ENCODE measurements at places on chromosomes 6 and 20. TPM values are rescaled to one million over a fixed set of nuclear protein-coding genes. Genes with fewer than 3 reads are reported as not detected.
A peak's percentile ranks its signal among the peaks of the same experiment; 100 is the strongest.

NKX2-4 gene
- total RNA-seq, result not detected

DIDO1 gene
- total RNA-seq, result 79.5 TPM

SDCBP2 gene
- 2.6 TPM for total RNA-seq

- peak; percentile 24 for DNase-seq
These were observed 10.9 kb upstream of the B4GALT5 start for GRCh38 chr20:49724408-49725223.

VSX1 gene
- total RNA-seq, result not detected

SIGLEC1 gene
- total RNA-seq, result 0.36 TPM

- DNase-seq, result no peak
These were observed 92.2 kb upstream of the F13A1 start for GRCh38 chr6:6412700-6413099.

DNA sequence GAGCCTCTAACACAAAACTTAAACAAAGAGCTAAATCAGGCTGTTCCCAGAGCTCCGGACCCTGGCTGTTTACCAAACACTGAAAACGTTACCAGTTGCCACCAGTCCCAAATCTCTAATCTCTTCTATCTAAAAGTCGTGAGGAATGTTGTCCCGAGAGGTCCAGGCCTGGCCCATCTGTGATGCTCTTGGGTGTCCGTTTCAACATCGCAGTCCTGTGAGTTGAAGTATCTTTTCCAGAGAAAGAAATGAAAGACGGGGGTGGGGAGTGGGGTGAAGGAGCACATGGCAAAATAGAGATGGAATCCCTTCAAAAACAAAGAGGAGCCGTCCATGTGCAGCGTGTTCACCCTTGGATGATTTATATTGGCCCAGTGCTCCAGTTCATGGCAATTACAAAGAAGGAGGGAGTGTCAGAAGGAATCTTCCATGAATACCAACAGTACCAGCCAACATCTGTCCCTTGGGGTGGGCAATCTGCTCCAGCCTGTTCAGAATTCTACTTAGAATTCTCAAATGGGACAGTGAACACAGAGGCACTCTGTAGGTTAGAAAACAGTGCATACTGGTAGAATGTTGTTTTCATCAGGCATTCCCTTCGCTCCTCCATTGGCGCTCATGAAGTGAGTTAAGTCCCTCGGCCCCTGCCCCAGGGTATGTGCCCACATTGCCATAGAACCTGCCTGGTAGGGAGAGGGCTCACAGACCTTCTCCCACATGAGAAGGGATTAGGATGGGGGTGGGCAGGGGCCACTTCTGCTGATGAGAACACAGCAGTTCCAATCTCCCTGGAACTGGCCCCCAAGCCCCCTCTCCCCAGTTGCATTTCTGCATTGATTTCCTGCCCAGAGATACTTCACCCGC is 112.1 kb downstream of the LY86 start:
- DNase-seq, result no peak

DNA sequence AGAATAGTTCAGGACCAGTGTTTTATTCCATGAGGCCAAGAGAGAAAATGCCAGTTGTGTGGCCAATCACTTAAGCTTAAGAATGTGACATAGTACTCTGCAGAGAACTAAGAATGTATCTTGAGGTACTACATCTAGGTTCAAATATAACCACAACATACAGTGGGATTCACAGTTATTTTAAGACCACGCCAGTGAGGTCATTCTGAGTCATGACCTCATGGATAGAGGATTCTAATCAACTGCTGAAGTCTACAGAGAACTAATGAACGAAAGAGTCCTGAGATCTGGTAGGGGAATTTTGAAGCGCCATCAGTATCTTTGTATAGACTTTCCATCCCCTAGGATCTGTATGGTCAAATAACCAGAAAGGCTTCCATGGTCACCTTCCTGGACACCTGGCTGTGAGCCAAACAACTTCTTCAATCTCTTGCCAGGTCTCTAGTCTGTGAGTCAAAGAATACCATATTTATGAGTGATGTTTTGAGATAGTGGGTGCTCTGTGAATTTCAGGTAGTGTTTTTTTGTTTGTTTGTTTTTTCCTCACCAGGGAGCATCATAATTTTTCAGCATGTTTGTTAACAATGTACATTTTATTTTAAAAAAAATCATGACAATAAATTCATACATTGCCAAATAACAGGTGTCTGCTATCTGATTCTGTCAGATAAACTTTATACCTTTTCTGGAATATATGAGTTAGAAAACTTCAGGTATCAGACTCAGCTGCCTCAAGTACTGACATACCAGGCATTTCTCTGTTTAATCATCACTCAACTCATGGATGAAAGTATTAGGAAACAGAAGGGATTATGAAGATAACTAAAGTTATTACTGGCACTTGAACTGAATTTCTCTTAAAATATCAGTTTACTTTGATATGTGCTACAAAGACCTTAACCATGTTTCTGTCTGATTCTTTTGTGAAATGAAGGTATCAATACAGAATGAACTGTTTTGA is 217.9 kb downstream of the PLCB4 start:
- DNase-seq, result no peak

FHL5 gene
- not detected for total RNA-seq

- DNase-seq, result no peak
These were observed 40.3 kb downstream of the SEC63 start for GRCh38 chr6:107917451-107918375.

GRCh38 chr20:33793011-33793931 is 17.9 kb upstream of the CHMP4B start:
- DNase-seq, result no peak

DNA sequence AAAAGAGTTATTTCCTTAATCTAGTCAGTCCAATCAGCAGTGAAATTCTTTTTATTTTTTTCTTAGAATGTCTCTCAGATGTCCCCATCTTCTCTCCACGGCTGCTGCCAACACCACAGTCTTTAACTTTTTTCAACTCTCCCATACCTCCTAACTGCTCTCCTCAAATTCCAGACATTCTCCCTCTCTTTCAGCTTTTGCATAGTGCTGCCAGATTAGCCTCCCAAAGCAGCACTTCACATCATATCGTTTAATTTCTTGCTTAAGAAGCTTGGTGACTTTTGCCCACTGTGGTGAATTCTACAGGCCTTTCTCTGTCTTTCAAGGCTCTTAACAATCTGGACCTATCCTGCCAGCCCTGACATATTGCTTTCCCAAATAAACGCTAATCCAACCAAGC is 233.4 kb downstream of the UST start:
- no peak for DNase-seq

OOEP gene
- total RNA-seq, result not detected

DNA sequence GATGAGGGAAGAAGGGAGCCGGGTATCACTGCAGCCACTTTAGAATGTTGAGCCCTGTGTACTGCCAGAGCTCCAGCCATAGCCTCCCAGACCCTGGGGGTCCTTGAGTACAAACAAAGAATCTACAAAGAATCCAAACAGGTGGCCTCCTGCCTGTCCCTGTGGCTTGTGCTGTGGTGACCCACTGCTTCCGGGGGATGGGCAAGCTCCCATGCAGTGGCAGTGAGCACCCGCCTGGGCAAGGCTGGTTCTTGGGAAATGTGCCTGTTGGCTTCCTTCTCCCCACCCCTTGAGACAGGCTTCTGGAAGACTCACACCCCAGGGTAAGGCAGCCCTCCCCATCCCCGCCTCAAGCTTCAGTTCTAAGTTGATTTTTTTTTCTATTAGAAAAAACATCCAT is 13.9 kb downstream of the SIRPA start:
- no peak for DNase-seq

CCHCR1 gene
- total RNA-seq, result 16.9 TPM

OR2H1 gene
- total RNA-seq, result not detected

LCA5 gene
- 0.07 TPM for total RNA-seq

DNA sequence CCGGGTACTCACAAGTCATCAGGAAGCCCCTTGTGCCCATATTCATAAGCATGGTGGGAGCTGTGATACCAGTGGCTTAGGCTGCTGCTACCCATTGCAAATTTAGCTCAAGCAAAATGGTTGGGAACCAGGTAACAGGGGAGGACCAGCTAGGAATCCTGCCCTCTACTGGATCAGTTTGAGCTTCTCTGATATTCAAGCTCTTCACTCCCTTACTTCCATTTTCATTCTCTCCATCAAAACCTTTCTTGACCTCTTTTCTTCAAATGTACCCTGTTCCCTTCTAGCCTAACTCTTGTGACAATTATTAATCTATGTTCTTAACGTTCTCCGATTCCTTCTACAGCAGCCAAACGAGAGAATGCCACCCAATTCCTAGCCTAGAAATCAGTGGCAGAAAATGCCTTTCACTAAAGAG is 9.7 kb downstream of the NOL7 start:
- no peak for DNase-seq

GRCh38 chr6:4813055-4813454 is 36.9 kb downstream of the CDYL start:
- no peak for DNase-seq

HLA-DRB5 gene
- 25.6 TPM for total RNA-seq

GRCh38 chr6:109834131-109834530 is 143.0 kb downstream of the FIG4 start:
- DNase-seq, result no peak

DNA sequence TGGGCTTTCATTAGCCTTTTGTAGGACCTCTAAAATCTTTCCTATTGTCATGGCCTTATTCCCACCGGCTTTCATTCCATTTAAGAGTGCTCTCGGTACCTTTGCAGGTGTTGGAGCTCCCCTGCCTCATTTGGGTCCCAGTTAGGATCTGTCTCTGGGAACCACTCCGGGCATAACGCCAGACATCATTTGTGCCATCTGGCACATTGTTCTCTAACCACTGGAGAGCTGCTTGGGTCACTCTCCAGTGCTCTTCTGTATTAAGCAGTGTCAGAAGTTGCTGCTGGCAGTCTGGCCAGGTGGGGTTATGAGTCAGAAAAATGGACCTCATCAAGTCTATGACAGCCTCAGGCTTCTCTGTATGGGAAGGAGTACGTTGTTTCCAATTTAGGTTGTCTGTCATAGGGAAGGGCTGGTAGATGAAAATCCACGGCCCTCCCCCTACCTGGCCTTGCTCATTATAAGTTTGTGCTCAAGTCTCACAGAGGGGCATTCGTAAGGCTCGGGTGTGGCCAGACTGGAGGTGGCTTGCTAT is 62.9 kb upstream of the MOCS1 start:
- no peak for DNase-seq

GRCh38 chr20:45783656-45784294 is 7.9 kb downstream of the WFDC3 start:
- DNase-seq, result no peak

TLDC2 gene
- not detected for total RNA-seq

DNA sequence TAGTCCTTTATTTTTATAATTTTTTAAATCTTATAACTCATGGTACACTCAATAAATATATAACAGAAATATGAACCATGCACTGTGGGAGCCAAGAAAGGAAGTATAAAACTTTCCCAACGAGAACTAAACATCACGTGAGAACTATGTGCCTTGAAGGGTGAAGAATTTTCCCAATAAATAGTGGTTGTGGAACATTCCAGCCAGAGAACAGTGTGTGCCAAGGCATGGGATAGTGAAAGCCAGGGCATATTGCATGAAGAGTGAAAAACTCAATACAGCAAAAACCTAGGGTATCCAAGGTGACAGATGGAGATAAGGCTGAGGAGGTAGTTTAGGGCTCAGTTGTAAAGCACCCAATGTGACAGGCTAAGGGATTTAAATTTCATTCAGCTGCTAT is 86.1 kb downstream of the SIM1 start:
- no peak for DNase-seq

- no peak for DNase-seq
These were observed 10.6 kb downstream of the TAAR1 start for GRCh38 chr6:132648356-132648755.

- no peak for DNase-seq
These were observed 659 bp downstream of the MCUR1 start for GRCh38 chr6:13813621-13814175.

DNA sequence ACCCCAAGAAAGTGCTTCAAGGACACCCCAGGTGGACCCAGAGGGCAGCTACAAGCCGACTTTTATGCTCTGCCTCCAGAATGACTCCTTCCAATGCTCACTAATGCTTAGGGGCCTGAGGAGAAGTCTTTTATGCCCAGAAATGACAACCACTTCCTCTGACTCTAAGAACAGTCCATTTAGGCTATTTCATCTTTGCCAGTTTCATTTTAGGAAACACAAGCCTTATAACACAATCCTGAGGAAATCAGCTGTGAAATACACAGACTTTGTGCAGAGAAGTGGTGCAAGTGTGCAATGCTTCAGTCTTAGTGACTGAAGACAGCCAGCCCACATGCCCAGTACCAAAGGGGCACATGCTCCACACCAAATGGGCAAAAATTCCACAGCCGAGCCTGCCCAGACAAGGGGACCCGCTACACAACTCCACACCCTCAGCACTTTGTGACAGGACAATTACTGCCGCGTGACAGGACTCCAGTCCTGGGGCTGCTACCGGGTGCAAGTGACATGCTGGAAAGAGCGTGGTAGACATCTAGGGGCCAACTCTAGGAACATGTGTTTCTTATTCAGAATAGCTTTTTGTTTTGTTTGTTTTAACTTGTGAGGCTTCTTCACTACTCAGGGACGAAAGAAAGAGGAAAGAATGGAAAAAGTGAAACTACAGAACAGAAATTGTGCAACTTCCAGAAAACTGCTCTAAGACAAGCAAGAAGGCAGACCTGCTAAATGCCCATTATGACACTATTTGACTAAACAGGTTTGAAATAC is 28.2 kb upstream of the PLAGL1 start:
- no peak for DNase-seq

C20orf204 gene
- 5.5 TPM for total RNA-seq

DNA sequence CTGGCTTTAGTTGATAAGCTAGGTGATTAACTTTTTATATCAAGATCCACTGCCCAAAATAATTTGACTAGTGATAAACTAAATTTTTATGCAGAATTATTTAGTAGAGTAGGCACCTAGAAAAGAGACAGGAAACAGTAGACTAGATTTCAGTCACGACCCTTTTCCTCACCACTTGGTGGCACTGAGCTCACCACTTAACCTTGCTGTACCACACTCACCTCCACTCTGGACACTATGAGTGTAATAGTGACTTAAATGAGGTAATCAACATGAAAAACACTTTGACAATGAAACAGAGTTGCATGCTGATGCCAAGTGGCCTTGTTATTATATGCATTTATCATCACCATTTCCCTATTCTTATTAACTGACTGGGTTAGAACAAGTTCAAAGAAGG is 730.4 kb downstream of the KIF16B start:
- no peak for DNase-seq

- DNase-seq, result no peak
These were observed 652.7 kb downstream of the PHF3 start for GRCh38 chr6:64288351-64288750.

ESR1 gene
- 0.64 TPM for total RNA-seq

TMEM30A gene
- total RNA-seq, result 43.8 TPM

Measured in natural killer cell (primary cell).